IPS DF 6.9 (cell line): ENCODE measurements at places on chromosomes 6 and 20.

DNA sequence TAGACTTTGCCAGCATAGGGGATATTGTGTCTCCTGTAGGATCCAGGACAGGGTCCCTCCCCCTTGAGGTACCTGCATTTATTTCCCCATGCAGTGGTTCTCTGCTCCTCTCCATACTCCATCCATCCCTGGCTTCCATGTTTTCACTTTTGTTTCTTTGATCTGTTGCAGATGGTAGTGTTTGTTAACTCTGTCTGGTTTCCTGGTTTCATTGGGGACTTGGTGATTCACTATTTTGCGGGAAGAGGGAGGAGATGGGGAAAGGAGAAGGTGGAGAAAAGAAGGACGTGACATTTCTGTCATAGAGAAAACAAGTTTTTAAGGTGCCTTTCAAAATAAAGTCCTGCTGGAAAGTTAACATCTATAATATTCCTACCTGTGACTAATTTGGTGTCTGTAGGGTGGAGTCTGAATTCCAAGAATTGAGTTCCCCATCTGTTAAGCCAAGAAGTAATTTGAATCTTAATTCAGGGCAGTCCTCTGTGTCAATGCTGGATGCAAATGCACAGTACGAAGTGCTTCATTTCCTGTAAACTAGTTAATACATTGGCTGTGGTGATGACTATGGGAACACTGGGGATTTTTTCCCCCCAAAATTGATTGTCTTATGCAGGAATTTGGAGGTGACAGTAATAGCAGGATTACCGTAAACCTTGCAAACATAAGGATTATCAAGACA is 6.9 kb upstream of the RNF144B start:
- DNase-seq, result no peak

- no peak for DNase-seq
These were observed 5.4 kb upstream of the MYMX start for GRCh38 chr6:44211284-44211683.

DNA sequence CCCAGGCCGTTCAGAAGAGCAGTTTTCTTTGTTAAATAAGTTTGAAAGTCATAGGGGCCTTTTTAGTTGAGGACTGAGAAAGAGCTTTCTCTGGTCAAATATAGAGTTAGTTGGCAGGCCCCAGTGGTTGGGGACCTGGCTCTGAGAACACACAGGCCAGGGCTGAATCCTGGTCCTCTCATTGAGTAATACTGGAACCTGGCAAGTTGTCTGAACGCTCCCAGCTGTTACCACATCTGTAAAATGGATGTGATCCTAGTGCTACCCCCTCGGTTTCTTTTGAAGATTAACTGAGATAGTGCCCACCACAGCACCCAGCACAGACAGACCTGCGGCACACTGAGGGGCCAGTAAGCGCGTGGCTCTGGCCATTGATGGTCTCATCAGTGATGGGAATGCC is 215.5 kb downstream of the ZDHHC14 start:
- no peak for DNase-seq

DNA sequence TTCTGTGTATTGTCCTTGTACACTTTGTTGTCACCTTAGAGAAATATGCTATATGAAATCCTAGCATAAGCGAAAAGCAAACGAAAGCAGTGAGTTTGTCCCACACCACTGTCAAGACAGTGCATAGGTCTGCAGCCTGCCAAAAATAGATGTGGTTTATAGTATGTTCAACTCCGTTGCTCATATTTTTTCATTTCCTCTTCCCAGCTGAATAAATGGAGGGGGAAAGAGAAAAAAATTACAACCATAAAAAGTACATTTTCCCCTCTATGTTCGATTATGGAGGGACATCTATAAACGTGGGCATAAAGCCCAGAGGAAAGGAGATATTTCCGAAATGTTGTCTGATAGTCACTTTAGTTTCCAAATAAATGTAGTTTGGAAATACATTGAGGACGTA is 25.8 kb downstream of the PRL start:
- DNase-seq, result no peak

- no peak for DNase-seq
These were observed 50.8 kb downstream of the EYA2 start for GRCh38 chr20:46945465-46945864.

- DNase-seq, result peak; percentile 29
These were observed 406.5 kb upstream of the CHD6 start for GRCh38 chr20:42024653-42025052.

DNA sequence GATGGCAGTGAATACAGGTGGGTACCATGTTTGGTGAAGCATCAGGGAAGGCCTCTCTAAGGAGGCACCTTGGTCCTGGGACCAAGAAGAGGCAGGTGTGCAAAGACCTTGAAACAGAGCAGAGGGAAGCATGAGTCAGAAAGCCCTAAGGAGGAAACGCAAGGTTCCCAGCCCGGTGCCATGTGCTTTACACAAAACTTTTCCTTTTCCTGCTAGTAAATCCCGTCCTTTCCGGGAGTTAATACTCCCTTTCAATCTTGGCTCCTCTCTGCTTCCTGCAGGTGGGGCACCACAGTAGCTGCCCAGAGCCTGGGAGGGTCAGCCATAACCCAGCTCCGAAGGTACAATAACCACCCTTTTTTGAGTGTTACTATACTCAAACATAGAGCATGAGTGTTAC is 19.4 kb upstream of the SLC23A2 start:
- DNase-seq, result no peak

GRCh38 chr6:11330413-11330760 is 97.9 kb upstream of the NEDD9 start:
- DNase-seq, result no peak

DNA sequence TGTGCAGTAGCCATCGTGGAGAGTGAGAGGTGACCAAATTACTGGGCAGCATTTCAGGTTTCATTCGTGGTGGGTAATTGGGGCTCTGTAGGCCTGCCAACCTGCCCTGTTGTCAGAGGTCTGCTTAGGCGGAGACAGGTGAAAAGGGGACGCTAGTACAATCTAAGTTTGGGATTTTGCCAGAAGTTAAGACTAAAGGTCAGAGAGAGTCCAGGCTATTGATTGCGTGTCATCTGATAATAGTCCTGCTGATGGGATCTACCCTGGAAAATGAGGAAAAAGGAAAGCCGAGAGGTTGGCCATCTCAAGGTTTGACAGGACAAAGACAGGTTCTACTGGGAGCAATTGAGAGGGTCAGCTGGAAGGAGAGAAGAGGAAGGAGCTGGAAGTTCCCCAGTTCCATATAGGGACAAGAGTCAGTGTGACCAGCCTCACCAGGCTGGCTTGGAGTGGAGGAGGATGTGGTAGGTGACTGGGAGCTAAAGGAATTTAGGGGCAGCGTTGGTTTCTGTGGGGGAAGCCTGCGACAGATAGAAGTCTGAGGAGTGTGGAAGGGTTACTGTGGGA is 10.9 kb downstream of the ARFGEF2 start:
- DNase-seq, result no peak

DNA sequence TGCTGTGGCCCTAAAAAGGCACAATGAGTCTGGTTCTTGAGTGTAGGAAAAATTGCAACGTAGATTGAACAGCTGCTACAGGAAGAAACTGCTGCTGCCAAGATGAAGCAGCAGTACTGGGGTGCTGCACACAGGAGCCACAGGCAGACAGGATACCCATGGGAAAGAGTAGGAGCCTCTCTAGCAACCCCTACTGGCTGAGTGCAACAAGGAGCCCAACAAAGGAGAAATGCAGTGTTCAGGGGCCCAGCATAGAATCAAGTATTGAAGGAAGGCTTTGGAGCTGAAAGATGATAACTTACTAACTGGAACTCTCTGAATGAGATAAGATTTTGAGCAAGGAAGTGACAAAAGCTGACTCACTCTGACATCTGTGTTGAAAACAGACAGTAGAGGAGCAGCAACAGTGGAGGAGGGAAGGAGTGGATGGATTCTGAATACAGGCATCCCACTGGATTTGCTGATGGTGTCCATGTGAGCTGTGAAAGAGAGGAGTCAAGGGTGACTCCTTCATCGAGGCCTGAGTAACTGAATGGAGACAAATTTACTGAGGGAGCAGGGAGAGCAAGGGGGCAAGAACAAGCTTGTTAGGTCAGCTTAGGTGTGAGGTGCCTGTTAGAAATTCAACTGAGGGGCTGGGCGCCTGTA is 534.7 kb upstream of the JARID2 start:
- DNase-seq, result no peak

DNA sequence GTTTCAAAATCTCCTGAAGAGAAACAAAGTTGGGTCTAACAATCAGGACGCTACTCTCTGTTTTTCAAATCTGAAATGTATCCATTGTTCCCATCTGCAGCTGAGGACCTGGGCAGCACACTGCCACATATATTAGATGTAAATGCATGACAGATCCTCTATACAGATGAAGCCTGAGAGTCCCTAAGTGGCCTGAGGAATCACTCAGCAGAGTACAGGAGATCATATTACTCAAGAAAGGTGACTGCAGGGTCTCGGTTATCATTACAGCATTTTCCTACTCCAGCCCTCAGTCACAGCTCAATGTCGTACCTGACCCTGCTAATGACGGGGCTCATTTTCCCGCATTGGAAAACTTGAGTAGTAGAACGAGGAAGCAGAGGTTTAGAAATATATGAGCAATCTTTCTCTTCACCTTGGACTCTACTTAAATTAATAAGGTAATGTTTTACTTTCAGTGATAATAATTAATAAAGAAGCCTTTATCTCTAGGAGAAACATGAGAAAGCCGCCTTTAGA is 256.2 kb upstream of the IRAK1BP1 start:
- no peak for DNase-seq

- DNase-seq, result no peak
These were observed 952.9 kb upstream of the EPHA7 start for GRCh38 chr6:94372229-94372628.

- no peak for DNase-seq
These were observed 77.1 kb downstream of the CDYL start for GRCh38 chr6:4853349-4853748.

- no peak for DNase-seq
These were observed 115.6 kb upstream of the JAG1 start for GRCh38 chr20:10789386-10789785.

GRCh38 chr20:46948081-46948480 is 53.4 kb downstream of the EYA2 start:
- no peak for DNase-seq

DNA sequence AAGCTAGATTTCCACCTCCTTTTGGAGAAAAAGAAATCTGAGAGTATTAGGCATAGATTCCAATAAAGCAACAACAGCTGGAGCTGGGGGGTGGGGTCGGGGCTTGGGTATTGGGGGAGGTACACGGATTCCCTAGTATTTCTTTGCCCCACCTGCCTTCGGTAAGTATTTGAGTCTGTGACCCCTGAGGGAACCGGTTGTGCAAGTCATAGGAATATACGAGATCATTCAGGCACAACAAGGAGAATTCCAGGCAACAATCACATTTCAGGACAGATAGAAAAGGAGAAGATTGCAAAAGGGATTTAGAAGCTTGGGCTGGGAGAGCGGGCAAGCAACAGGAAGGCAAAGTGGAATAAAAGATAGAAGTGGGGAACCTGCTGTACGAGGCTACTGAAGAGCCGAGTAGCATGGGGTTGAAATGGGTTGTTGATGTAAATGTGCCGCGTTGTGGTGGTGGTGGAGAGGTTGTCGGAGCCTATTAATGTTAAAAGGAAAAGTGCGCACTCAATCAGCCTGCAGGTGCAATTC is 148.9 kb downstream of the BCAS1 start:
- DNase-seq, result no peak

- DNase-seq, result no peak
These were observed 5.0 kb downstream of the PLN start for GRCh38 chr6:118553132-118553531.

DNA sequence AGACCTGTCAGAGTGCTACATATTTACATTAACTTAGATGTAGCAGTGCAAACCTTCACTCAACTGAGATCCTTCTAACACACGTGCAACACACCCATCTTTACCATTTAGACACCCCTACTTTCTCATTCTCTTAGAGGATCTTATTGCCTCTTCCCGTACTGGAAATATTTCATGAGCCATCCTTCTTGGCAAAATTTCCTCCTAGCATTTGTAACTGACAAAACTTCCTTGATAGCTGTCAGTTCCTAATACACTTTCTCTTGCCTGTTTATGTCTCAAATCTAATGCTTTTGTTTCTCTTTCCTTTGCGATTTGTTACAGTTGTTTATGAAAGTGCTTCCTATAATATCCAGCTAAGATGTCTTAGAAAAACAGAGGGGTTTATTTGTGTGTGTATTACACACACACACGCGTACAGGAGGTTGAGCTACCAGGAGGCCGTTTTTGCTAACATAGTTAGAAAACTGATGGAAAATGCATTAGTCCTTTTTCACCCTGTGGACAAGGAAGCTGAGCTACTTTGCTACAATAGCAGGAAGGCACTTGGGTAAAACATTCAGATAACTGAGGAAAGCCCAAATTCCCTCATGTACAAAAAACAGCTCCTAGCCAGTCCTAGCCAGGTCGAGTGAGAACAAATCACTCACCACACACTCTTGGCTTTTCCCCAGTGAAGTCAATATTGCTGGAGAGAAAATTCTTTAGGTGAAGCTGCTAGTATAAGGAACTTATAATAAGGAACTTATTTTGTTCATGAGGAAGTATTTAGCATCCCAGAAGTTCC is 153.6 kb downstream of the NFATC2 start:
- no peak for DNase-seq

DNA sequence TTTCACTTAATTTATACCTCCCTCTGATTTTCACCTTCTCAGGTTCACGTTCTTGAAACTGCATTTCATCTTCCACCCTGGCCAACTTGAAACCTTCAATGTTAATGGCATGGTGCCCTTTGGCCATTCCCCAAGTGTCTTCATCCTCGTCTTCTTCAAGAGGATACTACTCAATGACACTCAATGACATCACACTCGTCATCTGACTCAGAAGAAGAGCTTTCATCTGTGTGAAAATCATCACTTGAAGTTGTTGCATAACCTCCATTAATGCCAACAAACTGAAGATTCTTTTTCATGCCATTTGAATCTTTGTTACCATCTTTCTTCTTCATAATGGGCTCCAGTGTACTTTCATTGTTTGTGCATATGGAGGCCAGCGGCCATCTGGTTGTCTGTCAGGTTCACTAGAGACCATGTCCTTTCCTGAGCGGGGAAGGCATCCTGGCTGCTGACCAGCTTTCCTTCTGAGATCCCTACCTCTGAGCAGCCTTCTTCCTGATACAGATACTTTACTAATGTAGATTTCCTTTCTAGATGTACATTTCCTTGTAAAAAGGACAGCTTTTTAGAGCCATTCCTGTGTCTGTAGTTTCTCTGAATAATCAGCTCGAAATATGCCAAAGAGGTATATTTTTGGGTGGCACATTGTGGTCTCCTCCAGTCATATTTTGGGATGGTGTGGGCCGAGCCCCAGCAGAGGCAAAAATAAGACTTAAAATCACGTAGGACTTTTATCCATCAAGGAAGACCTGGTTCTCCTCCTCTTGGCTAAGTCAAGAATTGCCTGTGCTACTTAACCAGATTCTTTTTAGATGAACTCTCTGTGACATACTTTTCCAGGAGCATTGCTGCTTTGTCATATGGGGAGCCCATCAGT is 21.3 kb downstream of the TRMT6 start:
- DNase-seq, result no peak

GRCh38 chr6:3233321-3233720 is 5.9 kb upstream of the TUBB2B start:
- no peak for DNase-seq

- no peak for DNase-seq
These were observed 3.9 kb upstream of the TRIM39 start for GRCh38 chr6:30322527-30323501.
